Right ventricle myocardium superior (tissue), 1 donor: ENCODE measurements at places on chromosomes 11 and 22.

DNA sequence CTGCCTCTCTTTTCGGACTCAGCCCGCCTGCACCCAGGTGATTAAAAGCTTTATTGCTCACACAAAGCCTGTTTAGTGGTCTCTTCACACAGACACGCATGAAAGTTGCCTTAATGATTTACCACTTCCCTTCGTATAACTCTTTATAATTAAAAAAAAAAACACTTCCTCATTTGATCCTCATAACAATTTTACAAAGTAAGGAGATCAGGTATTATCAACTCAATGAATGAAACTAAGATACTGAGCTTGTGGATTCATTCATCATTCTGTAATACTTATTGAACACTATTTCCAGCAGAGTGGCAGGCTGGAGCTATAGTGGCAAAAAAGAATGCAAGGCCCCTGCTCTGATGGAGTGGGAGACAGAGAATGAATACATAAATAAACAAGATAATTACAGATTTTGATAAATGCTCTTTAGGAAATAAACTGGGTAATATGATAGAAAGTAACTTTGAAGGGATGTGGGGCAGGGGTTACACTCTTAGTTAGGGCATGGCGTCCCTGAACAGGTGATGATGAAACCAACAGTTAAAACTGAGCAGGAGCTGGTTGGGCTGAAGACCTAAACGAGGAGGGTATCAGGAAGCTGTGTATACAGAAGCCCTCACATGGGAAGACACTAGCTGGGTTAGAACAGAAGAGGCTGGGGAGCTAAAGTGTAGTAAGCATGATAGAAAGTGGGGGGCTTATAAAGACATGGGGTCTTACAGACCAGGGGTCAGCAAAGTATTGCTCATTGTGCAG is 5.4 kb upstream of the CRTAM start:
- no peak for DNase-seq

DNA sequence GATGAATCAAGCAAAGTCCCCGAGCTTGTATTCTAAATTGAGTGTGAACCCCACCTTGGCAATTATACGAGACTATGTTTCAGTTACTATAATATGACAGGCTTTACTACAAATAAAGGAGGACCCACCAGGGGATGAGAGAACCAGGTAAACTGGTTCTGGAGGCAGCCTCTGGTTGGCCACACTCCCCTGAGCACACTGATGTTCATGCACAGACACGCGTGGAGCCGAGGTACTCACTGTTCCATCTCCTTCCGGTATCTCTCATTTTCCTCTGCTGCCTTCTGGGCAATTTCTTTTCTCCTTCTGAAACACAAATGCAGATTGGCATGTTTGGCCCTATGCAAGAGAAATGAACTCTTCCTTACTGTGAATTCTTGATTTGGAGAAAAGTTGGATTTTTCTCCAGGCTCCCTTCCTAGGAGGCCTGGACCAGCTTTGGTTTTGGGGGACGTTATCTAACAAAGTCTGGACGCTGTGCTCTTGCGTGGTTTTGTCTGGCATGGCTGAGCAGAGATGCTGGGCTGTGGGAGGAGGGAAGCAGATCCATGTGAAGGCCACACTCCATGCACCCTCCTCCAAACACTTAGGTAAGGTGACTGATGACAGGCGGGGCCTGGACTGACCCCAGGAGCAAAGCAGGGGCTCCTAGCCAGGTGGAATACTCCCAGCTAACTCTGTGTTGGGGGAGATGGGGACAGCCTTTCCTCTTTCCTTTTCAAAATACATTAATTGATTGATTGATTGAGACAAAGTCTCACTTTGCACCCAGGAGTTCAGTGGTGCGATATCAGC is 22.9 kb downstream of the USH1C start:
- DNase-seq = peak; percentile 10

- DNase-seq = peak; percentile 45
Measured at GRCh38 chr22:38412435-38413084, 42.4 kb downstream of the KCNJ4 start.

- no peak for DNase-seq
Measured at GRCh38 chr11:110874437-110875030, 162.3 kb upstream of the ARHGAP20 start.

DNA sequence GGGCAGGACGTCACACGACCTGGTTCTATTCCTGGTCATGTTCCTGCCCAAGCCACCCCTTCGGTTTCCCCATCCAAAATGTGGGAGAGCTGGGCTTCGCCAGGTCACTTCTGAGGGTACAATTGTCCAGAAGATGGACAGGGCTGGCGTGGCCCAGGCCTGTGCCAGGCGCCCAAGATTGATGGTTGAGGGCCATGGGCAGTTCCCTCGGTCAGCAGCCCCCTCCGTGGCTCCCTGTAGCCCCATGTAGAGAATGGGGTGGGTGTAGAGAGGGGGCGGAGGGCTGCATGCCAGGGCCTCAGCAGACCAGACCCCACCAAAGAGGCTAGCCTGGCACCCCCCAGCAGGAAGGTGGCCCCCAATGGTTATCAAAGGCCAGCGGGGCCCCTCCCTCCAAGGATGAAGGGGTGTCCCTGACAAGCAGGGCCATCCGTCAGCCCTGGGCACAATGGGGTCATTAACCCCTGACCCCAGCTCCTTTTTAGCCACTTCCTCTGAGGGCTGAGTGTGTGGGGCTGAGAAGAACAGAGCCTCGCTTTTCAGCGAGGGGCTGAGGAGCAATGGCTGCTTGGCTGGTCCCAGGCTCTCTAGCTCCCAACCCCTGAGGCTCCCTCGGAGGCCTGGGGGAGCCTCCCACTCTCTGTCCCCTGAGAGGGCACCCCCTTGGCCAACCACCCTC is 11.0 kb upstream of the PICK1 start:
- no peak for DNase-seq

DNA sequence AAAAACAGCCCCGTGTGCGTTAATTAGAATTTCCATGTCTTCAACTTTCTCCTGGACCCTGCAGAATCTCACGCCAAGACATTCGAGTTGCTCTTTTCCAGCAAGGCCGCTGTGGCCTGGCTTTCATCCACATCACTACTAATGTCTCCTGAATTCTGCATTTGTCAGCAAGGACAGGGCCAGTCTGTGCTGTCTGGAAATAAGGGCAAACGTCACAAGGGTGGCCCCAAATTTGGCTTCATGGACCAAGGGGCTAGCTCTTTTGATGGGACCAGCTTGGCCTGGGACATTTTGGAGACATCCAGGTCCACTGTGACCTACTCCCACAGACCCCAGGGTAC is 33.4 kb downstream of the KCNQ1OT1 start:
- peak; percentile 53 for DNase-seq

GRCh38 chr11:108718466-108718865 is 53.6 kb downstream of the DDX10 start:
- no peak for DNase-seq

DNA sequence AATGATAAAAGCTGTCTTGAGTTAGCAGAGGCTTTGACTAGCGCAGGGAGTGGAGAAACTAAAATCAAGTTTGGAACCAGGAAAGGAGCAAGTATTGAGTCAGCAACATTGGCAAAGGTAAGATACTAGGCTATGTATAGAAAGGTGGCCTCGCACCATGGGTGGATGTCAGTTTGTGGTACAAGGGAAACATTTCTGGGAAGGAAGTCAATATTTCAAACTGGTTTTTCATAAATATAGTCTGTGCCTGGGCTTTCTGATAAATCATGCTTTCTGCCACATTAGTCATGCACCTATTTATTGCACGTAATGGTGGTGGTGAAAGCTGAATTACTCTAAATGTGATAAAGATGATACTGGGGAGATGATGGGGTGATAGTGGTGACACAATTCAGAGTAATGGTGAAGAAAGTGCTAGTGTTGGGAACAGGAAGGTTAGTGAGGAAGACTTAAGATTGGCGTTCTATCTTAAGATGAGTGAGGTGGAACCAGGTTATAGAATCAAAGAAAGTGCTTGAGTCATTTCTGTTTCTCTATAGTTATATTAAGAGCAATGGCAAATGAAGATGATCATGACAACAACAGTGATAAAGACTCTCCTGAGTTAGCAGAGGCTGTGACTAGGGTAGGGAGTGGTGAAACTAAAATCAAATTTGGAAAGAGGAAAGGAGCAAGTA is 729.0 kb downstream of the FAM181B start:
- DNase-seq = no peak

GRCh38 chr22:49366437-49366836 is 461.2 kb downstream of the BRD1 start:
- DNase-seq = no peak

GRCh38 chr11:108857382-108857781 is 192.5 kb downstream of the DDX10 start:
- DNase-seq = peak; percentile 61

DNA sequence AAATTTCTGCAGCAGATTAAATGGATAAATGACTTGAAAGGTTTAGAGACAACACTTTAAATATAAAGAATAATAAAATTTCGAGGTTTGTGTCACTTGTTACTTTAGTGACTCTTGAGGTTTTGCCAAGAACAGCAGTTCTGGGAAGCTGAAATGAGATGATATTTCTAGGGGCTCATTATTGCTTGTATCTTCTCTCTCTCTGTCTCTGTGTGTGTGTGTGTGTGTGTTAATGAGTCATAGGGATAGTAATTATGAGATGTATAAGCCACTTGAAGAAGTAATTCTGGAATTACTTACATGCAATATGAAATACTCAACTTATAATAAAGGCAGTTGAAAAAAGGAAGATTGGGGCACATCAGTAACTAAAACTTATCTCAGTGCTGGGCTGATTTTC is 9.6 kb upstream of the OR10G7 start:
- no peak for DNase-seq

DNA sequence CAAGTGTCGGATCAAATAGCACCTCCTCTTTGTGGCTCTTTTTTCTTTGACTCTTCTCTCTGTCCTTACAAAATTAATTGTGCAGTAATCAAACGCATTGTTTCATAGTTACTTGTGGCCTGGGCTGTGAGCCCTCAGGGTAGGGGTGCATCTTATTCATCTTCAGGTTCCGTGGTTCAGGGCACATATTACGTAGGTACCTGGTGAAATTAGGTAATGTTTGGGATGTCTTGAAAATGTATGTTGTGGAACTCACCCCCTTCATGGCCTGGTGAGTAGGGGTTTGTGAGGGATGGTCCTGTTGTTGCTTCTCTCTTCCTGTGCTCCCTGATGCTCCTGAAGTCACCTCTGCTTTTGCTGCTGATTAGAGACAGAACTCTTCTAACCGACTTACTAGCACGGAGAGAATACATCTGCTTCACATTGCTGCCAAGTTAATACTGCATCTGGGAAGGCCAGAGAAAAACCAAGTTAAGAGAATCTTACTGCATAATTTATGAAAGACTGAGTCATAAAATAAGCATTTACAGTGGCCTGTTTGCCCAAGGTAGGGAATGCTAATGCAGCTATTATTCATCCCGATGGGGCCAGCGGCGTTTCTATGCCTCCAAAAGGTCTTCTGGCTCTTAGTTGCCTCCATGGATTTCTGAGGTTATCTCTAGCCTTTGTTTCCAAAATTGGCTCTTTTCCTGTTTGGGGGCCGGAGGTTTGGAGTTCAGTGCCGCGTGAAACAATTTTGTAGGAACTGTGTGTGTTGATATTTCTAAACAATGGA is 66.9 kb downstream of the TBC1D22A start:
- DNase-seq = no peak

GRCh38 chr22:48782811-48783511 is 1044.7 kb downstream of the BRD1 start:
- no peak for DNase-seq

GRCh38 chr11:123371506-123372297 is 58.4 kb upstream of the GRAMD1B start:
- no peak for DNase-seq

GRCh38 chr22:31630331-31631329 is 31.4 kb downstream of the PISD start:
- DNase-seq = peak; percentile 91

DNA sequence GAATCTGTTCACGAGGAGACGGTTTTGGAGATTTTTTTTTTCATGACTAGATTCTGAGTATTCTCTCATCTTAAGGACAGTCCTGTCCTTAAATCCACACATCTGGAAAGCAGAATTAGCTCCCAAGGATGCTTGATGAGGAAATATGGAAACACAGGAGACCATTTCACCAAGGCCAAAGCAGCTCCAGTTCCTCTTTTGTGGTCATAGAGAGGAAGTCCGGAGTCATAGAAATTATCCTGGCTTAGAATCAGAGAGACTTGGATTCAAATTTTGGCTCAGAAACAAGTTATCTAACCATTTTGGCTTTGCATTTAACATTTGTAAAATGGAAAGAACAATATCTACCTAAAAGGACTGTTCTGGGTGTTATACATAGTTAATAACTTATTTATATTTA is 7.3 kb upstream of the TEAD1 start:
- DNase-seq = no peak

GRCh38 chr11:102147632-102148031 is 37.4 kb downstream of the YAP1 start:
- DNase-seq = no peak

GRCh38 chr11:128195057-128195751 is 392.2 kb downstream of the ETS1 start:
- no peak for DNase-seq

DNA sequence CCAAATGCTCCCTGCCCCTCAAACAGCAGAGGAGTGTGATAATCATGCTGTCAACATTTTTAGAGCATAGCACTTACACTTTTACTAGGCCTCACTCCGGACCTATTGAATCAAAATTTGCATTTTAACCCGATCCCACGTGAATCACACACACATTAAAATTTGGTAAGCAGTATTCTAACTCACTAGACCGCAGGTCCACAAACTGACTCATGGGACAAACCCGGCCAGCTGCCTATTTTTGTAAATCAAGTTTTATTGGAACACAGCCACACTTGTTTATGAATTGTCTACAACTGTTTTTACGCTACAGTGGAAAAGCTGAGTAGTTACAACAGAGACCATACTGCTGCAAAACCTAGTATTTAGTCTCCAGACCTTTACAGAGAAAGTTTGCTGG is 43.3 kb downstream of the SNX19 start:
- DNase-seq = no peak
